ENCODE measurements at places on chromosomes 12 and 14.
A peak's percentile ranks its signal among the peaks of the same experiment; 100 is the strongest.

DNA sequence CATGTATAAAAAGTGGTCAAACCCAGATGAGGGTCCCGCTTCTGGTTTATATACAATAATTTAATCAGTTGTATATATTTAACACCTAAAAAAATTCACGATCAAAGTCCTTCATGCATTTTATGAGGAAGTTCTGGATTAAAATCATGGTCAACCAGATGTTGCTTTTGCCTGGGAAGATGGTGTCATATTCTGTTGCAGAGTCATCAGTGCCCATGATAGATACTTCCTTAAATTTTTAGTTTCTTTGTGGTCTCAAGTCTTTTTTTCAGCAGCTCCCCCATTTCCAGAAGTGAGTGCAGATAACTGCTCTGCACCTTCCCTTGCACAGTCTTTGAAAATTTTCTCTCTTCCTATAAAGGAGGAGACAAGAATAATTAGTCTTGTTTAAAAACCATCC is 16.1 kb downstream of the ERP29 start:
- DNase-seq: no peak

DNA sequence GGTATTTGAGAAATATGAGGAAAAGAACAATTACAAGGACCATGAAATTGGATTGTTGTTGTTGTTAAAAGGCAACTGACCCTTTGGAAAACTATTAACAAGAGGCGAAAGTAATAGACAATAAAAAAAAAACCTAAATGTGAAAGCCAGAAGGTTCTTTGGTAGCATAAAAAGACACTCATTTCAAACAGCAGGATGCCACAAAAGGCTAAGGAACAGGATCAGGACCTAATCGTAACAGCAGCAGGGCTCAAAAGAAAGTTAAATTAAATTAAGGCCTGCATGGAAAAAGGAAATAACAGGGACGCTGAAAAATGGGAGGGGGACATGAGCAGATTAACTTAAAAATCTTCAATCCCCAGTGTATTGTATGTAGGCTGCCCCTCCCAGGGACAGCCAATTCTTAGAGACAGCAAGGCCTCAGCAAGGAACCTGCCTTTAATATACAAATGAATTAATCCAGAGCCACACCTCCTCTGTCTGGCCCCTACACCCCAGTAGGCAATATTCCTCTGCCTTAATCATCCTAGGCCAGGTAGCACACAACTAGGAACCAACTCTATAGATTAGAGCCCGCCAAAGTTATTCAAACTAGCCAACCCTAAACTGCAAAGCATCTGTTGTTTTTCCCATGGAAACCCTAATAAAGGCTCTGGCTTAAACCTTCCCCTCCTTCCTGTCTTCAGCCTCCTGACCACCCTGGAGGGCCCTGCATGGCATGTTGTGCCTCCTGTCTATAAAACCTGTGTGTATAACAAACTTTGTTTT is 28.4 kb upstream of the AP4S1 start:
- DNase-seq: no peak

DNA sequence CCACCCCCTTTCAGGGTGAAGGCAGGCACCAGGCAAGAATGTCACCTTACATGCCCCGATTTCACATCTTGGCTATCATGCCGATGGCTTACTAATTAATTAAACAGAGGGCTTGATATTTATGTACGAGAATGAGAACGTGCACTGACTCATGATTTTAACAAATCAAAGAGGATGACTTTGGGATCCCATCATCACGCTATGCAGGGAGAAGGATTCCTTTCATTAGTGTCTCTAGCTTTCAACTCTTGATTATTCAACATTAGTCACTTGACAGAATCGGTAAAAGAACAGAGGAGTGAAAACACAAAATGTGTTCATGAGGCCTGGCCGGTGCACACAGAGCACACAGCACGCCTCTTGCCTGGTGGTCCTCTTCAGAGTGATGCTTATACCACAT is 80.6 kb downstream of the PRKAB1 start:
- DNase-seq: no peak

GRCh38 chr14:53355581-53356112 is 202.5 kb upstream of the DDHD1 start:
- peak; percentile 15 for DNase-seq

GRCh38 chr12:96258104-96258961 is 64.2 kb downstream of the ELK3 start:
- no peak for DNase-seq

DNA sequence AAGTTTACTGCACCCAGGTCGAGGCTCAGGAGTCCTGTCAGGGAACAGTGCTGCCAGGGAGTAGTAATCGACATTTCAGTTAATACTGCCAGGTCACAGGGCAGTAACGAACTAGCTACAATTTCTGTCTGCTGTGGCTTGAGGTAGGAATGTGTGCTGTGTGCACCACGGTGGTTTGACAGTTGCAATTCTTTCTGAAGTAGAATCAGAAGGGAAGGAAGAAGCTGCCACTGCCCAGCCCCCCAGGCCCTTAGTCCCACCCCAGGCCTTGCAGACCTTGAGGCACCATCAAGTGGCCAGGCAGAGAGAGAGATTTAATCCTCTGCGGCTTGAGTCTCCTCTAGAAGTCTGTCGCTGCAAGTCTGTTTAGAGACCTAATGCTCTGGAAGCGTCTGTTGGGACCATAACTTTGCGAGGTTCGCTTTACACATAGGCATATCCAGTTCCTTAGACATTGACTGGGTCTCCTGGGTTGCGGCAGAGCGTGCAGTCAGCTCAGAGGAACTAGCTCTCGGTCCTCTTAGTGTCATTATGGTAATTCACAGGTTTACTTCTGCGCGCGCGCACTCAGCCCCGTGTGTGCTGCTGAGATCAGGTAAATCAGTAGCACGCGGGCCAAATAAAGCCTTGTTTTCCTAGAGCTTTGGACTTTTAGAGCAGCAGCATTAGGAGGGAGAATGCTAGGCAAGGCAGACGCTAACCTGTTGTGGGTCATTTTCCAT is 9.8 kb downstream of the NKX2-1 start:
- no peak for DNase-seq

DNA sequence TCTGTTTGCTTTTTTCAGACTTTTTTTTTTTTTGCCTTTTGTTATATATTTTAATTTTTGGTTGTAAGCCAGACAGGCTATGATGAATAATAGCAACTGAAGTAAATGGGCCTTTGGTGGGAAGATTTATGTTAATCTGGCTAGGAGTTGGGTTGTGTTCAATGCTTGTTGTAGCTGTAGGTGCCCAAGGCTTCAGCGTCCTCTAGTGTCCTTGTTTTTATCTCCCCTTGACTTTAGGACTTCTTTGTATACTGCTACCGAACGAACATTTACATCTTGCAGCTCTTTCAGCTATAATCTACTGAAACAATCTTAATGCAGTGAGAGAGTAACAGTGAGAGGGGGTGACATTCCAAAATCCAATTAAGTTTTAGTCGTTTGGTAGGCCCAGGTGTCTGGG is 848.4 kb upstream of the FBXO33 start:
- DNase-seq: no peak

DNA sequence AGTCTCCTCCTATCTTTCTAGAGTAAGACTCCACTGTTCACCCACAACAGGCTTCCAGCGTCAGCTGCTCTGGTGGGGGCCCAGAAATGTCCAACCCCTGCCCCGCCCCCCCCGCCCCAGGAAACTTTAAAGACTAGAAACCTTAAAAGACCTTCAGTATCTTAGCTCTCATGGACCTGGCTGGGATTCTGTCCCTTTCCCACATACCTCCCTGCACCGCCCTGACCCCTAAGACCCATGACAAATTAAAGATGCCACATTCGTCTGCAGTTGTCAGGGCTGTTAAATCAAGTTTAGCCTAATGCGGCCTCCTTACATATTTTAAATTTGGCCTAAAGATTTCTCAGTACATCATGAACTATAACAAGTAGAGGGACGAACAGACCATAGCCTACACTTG is 10.0 kb upstream of the SERPINA10 start:
- DNase-seq: no peak

DNA sequence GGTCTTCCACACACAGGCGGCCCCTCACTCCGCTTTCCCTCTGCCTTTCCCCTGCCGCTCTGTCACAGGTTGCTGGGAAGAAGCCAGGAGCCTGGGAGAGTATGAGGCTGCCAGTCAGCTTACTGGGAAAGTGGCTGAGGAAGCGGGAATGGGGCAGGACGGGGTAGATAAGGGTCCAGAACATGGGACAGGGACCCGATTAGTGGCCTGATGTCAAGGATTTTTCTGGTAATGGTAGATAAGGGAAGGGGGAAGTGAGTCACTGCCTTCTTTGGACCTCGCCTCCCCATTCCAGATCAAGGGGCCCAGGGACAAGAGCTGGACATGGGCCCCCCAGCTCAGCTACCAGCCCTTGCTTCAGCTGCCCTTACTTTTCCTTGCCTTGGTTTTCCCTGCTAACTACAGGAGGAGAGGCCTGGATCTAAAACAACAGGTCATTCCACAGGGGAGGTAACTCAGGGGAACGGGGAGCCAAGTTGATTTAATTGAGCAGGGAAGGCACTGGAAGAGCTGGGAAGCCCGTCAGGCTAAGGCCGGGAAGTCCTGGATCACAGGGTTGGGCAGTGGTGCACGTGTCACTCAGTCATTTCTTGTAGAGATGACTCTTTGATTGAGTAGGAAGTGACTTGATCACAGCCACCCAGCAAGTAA is 3.5 kb upstream of the LPAR5 start:
- DNase-seq: no peak

- no peak for DNase-seq
Measured at GRCh38 chr14:26217778-26218177, 380.1 kb downstream of the NOVA1 start.

DNA sequence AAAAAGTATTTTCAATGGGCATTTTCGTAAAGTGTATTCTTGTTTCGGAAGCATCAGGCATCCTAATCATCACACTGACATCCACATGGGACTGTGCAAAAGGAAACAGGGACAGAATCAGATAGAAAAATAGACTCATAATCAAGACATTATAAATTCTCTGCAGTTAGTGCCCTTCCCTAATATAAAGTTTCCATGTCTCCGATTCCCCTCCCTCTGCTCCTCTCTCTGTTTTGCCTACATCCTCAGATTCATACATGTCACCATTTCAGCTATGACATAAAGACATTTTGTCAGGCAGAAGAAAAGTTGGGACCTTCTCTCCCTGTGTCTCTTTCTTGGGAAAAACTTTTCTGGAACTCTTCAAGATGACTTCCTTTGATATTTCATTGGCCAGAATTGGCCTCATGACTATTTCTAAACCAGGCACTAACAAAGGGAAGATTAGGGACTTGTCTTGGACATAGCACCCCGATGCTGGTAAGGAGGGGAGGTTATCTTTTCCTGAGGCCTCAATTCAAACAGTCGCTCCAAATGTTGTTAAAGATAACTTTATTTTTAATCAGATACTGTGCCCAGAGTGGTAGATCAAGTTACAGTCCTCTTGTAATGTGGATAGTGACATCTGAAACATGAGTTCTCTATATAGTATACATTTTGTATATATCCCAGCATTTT is 212.1 kb upstream of the BTG1 start:
- no peak for DNase-seq
